Activated T-cell treated with anti-CD3 and anti-CD28 coated beads, Interleukin-2, amount 50 U/mL, for 4 hours (primary cell): ENCODE measurements at places on chromosomes 12 and 14.

DNA sequence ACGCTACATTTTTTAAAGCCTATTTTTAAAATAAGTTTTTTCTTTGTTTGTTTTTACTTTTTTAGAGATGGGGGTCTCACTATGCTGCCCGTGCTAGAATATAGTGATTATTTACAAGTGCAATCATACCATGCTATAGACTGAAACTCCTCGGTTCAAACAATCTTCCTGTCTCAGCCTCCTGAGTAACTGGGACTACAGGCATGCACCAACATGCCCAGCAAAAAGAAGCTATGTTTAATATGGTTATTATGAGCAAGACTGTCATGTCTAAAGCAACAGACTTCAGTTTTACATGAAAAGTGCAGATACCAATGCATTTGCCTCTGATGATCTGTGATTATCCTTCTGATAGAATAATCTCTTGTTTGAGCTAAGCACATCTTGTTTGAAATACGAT is 45.6 kb upstream of the SGPP1 start:
- DNase-seq = no peak

DNA sequence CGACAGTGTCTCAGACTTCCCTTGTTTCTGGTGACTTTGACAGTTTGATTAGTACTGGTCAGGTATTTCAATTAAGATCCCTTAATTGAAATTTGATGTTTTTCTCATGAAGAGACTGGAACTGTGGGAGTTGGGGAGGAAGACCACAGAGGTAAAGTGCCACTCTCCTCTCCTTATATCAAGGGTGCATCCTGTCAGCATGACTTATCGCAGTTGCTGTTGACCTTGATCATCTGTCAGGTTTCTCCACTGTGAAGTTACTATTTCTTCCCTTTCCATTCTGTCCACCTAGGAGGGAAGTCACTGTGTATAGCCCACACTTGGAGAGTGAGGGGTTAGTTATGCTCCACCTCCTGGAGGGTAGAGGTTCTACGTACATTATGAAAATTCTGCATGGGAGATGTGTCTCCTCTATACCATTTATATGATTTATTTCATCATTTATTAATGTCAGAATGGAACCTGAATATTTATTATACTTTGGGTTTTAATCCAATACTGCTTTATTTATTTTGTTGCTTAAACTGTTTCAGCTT is 40.3 kb upstream of the SMOC1 start:
- no peak for DNase-seq

DNA sequence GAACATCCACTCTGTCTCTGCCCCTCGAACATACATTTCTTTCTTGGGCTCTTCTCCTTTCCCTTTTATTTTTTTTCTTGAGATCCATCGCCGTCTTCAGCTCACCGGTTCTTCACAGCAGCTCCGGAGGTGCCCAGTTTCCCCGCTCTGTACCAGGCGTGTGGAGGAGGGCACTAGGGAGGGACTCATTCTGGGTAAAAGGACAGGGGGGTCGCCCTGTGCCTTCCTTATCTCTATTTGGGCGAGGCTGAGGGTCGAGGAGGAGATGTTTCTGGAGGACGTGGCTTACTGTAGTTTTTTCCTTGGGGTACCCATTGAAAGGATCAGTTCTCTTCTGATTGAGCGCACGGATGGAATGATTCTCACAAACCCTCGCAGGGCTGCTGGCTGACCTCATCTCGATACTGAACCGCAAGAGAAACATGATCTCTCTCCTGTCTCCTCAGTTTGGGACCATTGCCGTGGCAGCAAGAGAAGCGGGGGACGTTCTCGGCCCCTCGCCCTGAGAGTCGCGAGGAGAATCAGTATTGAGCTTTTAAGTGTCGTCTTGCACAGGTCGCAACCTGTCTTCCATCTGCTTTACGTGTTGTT is 386 bp downstream of the LIN52 start:
- DNase-seq = no peak

DNA sequence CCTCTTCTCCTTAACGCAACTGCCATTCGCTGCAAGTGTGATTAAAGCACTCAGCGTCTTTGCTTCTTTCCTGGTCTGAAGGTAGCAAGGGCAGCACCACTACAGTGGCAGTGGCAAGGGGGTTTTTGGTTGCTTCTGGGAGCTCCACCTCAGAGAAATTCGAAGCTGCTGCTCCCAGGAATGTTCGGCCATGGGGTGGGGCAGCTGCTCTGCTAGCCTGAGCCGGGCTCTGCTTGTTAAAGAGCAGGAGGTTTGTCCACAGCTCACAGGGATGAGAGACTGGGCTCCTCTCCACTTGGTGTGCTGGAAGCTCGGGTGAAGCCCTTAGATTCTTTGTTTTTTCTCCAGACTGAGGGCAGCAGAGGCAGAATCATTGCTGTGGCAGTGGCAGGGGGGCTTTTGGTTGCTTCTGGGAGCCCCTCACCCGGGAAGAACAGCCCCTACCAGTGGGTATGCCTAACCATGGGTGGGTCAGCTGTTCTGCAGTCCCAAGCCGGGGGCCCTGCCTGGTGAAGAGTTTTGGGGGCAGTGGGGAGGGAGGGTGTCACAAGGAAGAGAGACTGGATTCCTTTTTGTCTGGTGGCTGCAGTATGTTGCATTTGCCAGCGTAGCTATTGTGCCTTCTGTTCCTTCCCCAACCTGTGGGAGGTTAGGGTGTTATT is 340.2 kb downstream of the AEBP2 start:
- DNase-seq = no peak
